ENCODE measurements at places on chromosomes 12 and 14.

- DNase-seq = peak; percentile 97
These were observed 218.8 kb downstream of the BTG1 start for GRCh38 chr12:91926848-91927247.

GRCh38 chr12:43079476-43079875, 472.5 kb downstream of the ADAMTS20 start:
- no peak for DNase-seq

GRCh38 chr12:124993626-124994436, at the start of gene BRI3BP:
Gene BRI3BP, plus strand, starts transcription at chr12:124993645. Its CDS starts 146 bp downstream, at chr12:124993791.
- no peak for DNase-seq

DNA sequence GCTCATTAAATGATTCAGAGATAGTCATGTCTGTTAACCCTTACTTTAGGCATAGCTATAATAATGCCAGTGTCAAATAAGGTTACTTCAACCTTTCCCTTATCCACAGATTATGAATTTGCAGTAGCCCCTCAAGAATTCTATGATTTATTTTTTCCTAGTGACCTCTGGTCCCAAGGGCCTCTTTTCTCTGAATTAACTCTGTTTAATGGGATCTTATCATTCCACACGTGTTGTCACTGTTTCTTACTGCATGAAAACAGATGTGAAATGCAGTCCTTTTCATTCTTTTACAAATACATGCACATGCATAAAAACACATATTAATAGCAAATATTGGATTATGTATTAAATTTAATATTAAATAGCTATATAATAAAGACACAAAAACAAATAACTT, 667.7 kb upstream of the FOXG1 start:
- no peak for DNase-seq

DNA sequence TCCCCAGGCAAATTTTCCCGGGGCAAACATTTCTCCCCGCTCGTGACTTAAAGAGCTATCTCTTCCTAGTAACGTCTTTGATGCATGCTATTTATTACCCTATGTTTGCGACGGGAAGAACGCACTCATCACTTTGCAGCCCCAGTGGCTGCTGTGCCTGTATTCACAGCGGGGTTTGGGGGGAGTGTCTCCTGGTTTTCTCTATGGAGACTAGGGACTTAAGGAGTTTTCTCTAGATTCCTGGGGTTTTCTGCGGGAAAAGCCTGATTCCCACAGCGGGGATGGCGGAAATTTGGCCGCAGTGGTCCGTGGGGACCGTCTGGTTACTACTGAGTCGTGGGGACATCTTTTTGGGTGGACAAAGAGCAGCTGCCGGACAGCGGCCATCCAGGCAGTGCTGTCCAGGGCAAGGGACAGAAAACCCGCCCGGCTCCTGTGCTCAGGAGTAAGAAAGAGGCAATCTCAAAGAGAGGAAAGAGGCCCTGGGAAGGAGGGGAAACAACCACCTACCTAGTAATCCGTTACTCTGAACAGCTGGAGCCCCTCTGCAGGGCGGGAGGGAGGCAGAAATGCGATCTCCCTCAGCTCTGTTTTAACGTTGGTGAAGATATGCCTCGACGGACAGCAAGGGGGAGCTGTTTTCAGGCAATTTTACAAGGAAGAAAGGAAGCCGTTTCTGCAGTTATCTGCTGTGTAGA, 771 bp upstream of the AVPR1A start:
- peak; percentile 42 for DNase-seq

DNA sequence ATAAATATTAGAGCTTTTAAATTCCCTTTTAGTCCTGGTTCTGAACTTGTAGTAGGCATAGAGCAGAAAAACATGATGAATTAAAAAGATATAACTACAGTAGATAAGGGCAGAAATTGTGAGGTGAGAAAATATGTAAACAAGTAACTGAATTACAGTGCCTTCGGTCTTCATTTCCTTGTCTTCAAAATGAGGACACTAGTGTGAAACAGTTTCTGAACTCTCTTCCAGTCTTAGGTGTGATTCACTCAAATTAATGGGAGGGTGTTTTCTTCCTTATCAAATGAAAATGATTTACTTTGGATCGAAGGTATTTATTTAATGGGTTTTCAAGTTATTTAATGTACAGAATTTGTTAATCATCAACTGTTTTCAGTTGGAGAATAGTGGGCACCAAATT, 1.5 kb downstream of the FGD4 start:
- DNase-seq = no peak

DNA sequence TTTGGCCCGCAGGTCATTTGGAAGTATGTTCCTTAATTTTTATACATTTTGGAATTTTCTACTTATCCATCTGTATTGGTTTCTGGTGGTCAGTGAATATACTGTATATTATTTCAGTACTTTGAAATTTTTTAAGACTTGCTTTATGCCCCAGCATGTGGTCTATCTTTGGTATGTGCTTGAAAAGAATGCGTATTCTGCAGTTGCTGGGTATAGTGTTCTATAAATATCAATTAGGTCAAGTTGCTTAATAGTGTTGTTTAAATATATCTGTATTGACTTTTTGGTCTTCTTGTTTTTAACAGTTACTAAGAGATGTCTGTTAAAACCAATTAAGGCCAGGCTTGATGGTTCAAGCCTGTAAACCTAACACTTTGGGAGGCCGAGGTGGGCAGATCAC, 21.7 kb upstream of the SIX1 start:
- DNase-seq = no peak

GRCh38 chr12:6180268-6181051, 19.7 kb upstream of the CD9 start:
- no peak for DNase-seq

DNA sequence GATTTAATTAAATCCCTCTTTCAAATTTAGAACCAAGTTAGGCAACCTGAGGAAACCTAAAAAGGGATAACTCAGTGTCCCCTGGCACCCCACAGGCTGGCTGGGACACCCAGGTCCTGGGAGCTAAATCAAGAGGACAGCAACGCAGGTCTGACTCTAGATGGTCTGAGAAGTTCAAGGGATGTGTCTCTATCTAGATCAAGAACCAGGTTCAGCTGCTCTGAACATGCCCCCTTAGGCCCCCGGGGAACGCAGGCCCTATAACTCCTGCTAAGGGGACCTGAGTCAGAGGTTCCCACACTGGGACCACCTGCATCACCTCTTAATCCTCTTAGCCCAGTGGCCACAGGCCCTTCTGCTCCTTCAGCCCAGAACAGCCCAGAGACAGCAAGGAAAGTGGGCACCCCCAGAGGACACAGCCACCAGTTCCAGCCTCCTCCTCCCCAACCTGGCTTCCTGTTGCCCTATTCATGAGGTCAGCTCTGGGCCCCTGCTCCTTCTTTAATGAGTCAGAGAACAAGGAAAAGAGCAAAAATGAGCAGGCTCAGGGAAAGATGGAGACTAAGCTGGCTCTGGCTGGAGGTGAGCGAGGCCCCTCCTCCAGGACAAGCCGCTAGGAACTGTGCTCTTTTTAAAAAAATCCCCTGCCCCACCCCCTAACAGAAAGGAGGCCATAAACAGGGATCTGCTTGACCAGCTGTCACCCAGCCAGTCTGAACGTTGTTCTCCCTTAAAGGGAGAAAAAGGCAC, 10.8 kb downstream of the PITPNM2 start:
- peak; percentile 81 for DNase-seq

DNA sequence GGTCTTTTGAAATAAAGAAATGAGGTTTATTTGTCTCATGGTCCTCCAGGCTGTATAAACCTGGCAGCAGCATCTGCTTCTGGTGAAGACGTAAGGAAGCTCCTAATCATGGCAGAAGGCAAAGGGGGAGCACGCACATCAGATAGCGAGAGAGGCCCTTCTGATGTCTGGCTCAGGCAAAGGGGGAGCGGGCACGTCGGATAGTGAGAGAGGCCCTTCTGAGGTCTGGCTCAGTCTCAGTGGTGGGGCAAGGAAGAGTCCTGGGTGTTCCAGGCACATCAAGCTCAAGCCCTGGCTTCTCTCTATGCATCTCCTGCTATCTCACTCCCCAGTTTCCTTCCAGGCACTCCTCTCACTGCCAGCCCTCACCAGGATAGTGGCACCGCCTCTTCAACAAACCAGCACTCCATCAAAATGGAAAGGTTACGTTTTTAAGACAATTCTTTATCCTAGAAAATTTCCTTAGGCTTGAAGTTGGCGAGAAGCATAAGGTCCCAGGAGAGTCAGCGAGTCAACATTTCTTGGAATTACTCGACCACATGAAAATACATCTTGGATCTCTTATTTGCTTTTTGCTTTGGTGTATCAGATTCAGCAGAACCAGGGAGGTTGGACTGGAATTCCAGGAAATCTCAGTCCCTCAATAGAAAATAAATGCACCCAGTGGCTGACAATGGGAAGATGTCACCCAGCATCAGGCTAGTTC, 189.6 kb upstream of the TMEM132C start:
- no peak for DNase-seq

GRCh38 chr14:90827919-90828610, 11.8 kb upstream of the TTC7B start:
- DNase-seq = peak; percentile 83

GRCh38 chr12:112303004-112303403, 79.2 kb downstream of the HECTD4 start:
- no peak for DNase-seq

- DNase-seq = no peak
These were observed 187.4 kb upstream of the NTF3 start for GRCh38 chr12:5244513-5244972.

- no peak for DNase-seq
These were observed 620 bp downstream of the C1S start for GRCh38 chr12:7061138-7061537.

- DNase-seq = no peak
These were observed 7.1 kb upstream of the PRPH start for GRCh38 chr12:49287876-49288275.

- no peak for DNase-seq
These were observed 129.1 kb upstream of the PPFIA2 start for GRCh38 chr12:81888106-81888740.

DNA sequence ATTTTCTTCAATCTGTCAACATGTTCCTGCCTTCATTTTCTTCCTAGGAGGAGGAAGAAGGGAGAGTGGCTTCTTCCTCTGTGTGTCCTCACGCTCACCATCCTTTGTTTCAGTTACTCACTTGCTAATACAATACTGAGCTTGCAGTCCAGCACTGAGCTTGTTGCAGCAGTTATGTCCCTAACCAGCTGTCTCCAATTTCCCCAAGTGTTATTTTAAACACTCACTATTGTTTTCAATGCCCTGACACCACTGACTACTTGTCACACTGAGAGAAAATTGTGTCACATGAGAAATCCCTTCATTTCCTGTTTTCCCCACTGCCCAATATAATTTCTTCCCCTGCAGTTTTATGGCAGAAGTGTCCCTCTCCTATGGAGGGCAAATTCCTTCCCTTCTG, 53.4 kb downstream of the HSD17B6 start:
- no peak for DNase-seq

GRCh38 chr12:95802482-95803270, 12.1 kb upstream of the NTN4 start:
- no peak for DNase-seq

GRCh38 chr12:3445119-3445978, 45.7 kb upstream of the PRMT8 start:
- no peak for DNase-seq

DNA sequence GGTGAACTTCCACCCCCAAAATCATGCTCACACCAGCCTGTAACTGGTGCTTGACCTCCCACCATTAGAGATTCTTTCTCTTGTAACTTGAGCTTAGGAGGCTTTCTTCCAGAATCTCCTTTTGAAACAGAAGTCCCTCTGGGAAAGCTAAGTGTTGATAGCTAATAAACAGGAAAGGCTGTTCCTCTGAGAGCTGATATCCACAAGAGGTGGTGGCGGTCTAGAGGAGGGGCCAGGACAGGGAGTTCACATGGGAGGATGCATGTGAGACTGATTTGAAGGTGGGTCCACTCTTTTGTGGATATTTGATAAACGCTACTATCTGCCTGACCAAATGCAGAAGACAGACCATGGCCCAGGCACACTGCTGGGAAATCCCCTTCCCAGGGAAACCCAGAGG, 10.2 kb upstream of the PRMT8 start:
- no peak for DNase-seq

GRCh38 chr12:122090759-122091515, 12.4 kb downstream of the MLXIP start:
- DNase-seq = no peak

- no peak for DNase-seq
These were observed 446.0 kb downstream of the AEBP2 start for GRCh38 chr12:19885093-19885812.

- DNase-seq = no peak
These were observed 115.4 kb downstream of the SOX5 start for GRCh38 chr12:23834076-23834475.

DNA sequence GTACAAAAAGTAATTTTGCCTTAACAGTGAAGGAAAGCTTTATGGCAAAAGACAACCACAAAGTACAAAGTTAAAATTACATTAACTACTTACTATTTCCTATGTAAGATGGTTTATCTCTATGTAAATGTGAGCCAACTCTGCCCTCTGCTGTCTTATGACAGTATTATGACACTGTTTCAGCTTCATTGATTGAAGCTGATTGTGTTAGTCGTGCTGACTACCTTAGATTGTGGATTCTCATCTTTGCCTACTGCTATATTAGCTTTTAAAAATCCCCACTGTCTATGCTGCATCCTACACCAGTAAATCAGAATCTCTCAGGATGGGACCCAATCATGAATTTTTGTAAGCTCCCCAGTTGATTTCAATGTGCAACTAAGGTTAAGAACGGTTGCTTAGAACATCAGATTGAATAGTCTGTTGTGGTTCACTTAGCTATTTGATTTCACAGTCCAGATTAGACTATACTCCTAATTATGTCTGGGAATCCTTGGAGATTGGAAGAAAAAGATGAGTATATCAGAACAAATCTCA, 12.2 kb upstream of the SPTB start:
- peak; percentile 75 for DNase-seq

DNA sequence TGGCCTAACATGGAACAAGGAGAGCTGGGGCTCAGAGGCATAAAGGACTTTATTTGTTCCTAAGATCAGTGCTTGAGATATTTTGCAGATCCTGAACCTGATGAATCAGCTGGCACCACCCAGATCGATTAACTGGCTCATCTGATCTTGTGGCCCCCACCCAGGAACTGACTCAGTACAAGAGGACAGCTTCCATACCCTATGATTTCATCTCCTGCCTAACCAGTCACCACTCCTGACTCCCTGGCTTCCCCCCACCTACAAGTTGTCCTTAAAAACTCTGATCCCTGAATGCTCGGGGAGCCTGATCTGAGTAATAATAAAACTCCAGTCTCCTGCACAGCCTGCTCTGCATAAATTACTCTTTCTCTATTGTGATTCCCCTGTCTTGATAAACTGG, 5.1 kb downstream of the C12orf56 start:
- no peak for DNase-seq

DNA sequence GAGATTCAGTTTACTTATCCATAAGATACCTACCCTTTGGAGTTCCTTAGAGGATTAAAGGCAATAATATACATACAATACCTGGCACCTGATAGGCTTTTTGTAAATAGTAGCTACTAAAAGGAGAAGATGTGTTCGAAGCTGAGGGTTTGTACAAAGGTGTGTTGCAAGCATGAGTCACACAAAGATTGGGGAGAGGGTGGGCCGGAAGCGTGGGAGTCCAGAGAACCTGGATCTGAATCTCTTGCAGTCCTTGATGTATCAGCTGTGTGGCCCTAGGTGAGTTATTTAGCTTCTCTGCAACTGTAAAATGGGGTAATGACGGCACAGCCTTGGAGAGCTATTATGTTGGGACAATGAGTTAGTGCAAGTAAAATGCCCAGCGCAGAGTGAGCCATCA, 61.6 kb upstream of the PSMC1 start:
- DNase-seq = no peak
